ENCODE measurements at places on chromosomes 5 and 9.

GRCh38 chr9:123678038-123678877 lies 251.7 kb downstream of the DENND1A start:
- no peak for DNase-seq

DNA sequence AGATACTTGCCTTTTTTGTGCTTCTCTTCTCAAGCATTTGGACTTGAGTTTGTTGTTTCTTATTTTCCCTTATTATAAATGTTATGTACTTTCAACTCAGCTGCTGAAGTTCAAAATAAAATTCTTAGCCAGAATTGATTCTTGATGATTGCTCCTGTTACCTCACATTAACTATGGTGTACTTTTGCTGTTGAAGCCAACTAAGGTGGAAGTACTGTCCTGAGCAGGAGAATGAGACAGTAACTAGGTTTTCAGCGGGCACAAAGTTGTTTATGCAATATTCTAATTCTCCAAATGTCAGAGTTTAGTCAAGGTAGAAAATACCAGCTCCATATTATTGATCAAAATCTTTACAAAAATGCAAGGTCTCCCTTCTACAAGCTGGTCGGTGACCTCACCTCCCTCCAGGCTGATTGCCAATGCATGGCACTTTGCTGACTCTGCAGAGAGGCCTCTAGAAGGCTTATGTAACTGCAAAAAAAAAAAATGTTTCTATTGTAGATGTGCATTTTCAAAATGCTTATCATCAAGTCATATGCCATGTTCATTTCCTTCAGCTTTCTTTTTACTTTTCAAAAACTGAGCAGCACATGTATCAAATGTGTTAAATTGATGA lies 1783.5 kb upstream of the WWC1 start:
- DNase-seq: no peak

DNA sequence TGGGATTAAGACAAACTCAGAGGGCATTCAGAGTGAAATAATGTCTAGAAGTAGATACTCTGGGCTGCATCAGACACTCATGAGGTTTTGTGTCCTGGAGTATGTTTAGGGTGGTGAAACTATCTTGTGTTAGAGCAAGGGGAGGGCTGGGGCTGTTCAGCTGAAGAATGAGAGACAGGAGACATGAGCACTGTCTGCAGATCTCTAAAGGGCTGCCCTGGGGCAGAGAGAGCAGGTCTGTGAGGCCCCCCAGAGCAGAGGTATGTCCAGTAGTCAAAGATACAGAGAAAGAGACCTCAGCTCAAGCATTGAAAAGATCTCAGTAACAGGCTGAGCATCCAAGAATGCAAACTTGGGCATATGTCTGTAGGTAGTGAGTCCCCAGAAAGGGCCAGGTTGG lies 45.9 kb upstream of the SHB start:
- no peak for DNase-seq

DNA sequence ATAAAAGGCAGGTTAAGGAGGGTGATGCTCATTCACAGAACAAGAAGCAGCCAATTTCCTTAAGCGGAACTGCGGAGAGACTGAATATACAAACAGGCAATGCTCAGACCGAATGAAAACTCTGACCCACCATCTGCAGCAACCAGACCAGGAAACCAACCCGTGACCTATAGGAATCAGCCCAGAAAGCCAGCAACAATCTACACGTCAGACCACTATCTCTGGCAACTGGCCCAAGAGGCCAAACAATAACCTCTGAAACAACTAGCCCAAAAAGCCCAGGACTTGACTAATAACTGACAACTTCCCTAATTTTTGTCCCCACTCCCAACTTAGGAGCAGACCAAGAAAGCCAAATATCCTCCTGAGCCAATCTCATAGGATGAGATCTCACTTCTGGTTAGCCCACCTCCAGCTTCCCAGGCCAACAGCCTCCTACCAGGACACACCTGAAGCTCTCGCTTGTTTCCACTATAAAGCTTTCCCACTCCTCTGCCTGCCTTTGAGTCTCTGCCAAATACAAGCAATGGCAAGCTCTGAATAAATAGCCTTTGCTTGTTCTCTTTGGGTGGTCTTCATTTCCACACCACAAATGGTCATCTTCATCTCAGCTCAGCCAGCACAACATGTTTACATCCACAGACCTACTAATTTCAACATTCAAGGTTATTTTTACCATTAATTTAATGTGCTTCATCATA lies 168.5 kb downstream of the HSD17B3 start:
- no peak for DNase-seq

GRCh38 chr5:33237471-33237870 lies 203.3 kb upstream of the TARS1 start:
- DNase-seq: no peak

DNA sequence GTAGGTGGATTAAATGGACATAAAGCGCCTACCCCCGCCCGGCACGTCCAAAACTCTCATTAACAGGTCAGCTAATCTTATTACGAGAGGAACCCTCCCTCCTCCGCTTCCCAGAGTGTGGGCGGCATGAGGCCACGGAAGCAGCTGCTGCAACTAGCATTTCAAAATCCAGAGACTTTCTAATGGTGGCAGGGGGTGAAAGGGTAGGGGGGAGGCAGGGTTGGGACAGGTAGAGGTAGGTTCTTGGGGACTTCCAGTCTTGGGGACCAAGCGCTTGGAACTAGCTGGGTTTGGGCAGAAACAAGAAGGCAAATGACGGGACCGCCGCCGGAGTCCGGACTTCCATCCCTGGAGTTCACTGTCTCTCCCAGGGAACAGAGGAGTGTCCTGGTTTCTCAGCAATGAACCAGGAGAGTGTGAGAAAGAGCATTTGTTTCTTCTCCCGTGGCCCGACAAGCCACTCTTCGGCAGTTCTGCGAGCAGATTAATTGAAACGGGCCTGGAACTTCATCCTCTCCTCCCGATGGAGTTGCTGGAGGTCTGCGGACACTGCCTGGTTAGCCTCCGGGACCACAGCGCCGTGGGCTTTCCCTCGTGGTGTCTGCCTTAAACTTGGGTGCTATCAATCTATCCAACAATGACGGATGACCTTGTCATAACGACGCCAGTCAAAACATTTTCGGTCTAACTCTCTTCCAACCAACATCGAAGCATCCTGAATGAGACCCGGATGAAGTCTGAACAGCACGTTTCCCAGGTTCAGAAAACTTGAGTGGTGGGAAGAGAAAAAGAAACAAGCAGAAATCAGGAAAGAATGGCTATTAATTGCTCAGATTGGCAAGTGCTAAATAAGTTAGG lies 1.6 kb upstream of the PRDM6 start:
- DNase-seq: no peak

- no peak for DNase-seq
Measured at GRCh38 chr5:42948961-42949347, 91.2 kb downstream of the ANXA2R start.

DNA sequence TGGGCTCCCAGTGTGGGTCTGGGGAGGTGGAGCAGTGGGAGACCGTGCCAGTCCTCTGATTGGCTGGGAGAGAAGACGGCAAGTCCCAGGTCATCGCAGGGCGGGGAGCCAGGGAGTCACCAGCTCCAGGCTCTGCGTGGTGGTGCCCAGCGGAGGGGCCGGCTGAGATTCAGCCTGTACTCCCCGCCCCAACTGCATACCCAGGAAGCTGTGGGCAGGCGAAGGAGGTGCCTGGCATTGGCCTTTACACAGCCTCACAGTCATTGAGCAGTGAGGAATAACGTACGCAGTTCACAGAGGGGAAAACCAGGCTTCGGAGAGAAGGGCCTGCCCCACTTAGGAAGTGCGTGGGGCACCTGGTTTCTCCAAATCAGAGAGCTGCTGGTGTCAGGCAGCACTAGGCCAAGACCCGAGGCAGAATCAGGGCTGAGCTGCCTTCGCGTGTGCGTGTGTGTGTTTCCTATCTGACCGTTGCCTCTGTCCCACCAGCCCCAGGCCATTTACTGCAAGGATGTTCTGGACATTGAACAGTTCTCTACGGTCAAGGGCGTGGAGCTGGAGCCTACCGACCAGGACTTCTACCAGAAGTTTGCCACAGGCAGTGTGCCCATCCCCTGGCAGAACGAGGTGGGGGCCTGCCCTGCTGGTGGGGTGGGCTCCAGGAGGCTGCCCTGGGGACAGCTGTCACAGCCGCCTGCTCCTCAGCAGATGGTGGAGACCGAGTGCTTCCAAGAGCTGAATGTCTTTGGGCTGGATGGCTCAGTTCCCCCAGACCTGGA lies 6.2 kb upstream of the PRR7 start:
- no peak for DNase-seq

GRCh38 chr5:59800347-59800893 lies 93.1 kb downstream of the PDE4D start:
- DNase-seq: no peak

- peak; percentile 72 for DNase-seq
Measured at GRCh38 chr5:130104895-130105688, 200.8 kb downstream of the CHSY3 start.

GRCh38 chr5:156379206-156379605 lies 52.2 kb downstream of the SGCD start:
- peak; percentile 50 for DNase-seq
